Cerebellum (tissue), 4 donors: ENCODE measurements at places on chromosomes 2 and 18. TPM values are rescaled to one million over a fixed set of nuclear protein-coding genes. Genes with fewer than 3 reads are reported as not detected.

Gene FKBP1B
- total RNA-seq, result 25.1 TPM

- peak; percentile 9 for DNase-seq
Observed at GRCh38 chr2:192749611-192750200, 555.0 kb upstream of the TMEFF2 start.

Gene DDX18
- 46.6 TPM for total RNA-seq

DNA sequence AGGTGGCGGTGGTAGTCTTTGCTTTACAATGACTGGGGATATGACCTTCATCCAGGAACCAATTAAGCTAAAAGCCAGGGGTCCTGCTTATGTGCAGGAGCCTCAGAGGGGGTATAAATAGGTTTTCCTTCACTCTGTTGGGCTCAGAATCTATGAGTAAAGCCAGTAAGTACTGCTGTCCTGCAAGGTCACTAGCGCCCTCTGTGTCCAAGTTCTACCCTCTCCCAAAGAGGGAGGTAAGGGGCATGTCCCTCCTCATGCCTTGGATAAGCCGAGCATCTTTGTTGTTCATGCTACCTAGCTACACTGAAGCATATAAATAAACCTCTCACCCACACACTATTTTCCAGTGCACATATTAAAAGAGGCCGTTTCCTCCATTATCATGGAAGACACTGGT, 79.4 kb downstream of the SPRED2 start:
- DNase-seq, result no peak

DNA sequence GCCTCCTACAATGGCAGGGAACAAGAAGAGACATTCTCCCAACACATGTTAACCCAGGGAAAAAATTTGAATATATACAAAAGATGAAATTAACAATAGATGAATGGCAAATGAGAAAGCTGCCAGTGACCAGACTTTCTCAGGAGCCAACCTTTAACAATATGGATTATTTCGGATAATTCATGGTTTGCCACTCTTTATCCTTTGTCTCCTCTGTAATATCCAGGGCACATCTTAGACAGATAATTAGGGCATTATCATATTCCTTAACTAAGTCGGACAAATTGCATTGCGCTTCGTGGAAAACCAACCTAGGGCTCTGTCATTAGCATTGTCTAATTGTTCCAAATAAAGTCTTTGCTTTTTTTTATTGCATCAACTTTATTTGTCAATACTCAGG, 97.3 kb downstream of the CDCA7 start:
- no peak for DNase-seq
